ENCODE measurements at places on chromosomes 6 and 20.

GRCh38 chr6:9704989-9705388 is 709.9 kb downstream of the TFAP2A start:
- no peak for DNase-seq

DNA sequence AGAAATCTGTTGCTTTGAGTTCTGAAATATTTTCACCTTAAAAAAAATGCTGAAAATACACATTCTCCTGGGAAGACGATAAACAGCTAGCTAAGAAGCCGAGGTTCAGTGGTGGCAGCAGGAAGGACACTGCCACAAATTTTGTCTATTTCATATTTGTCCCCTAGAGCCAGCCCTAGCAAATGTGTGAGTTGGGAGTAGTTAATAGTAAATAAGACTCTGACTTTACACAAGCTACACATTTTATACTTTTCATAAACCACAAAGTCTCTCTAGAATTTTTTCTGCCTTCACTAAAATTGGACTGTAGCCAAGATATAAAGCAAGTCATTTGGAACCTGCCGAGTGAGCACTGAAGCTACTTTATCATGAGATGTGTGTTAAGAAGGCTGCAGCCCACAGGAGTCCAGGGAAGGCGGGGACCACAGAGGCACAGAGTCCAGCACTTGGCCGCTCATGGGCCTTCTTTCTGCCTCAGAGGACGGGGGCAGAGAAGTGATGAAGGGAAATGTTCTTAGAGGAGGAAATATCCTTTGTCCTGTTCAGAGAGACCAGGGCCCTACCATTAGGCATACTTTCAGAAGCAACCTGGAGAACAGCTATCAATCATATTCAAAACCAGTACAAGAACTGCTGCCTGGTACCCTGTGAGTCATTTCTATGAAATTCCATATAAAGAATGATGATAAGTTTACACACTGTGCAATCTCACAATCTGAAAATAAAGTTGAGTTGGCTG is 241.7 kb upstream of the TAB2 start:
- no peak for DNase-seq

GRCh38 chr6:27865850-27866356 is 46.3 kb downstream of the OR2B2 start:
- no peak for DNase-seq

DNA sequence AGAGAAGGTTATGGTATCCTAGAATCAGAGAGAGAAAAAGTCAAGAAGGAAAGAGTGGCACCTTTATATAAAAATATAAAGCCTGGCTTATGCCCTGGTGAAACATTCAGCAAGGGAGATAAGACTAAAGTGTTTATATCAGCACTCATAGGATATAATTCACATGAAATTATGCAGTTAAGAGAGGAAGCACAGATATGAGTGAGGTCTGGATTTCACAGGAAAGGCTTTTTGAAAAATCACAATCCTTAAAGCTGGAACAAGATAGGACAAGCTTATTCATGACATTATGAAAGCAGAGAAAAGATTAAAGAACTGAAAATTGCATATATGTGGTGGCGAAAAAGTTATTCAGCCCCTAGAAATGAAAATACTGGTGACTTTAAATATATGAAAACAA is 181.2 kb upstream of the FLRT3 start:
- DNase-seq, result no peak

- no peak for DNase-seq
These were observed 36.0 kb downstream of the KIZ start for GRCh38 chr20:21161926-21162325.

- no peak for DNase-seq
These were observed 2.0 kb downstream of the LAMA5 start for GRCh38 chr20:62364911-62365736.

DNA sequence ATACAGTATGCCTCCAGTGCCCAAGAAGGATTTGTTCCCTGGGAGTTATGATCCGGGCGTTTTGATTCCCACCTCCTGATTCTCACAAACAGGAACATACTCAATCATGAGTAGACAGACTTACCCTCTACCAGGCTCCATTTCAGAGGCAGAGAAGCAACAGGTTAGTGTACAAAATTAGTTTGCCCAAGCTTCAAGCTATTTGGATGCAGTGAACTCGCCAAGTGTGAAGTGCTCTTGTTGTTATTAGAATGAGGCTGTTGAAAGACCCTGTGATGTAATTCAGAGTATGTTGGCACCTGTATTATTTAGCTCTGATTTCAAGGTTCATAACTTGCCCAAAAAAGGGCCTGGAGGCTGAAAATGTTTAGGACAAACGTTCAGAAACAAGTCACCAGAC is 247.0 kb downstream of the PHACTR1 start:
- no peak for DNase-seq

Measured in retinal pigment epithelial cell (primary cell).